T-cell (primary cell): ENCODE measurements at places on chromosomes 2 and 18.

GRCh38 chr2:206387808-206388207 is 55.5 kb upstream of the ADAM23 start:
- DNase-seq, result no peak

DNA sequence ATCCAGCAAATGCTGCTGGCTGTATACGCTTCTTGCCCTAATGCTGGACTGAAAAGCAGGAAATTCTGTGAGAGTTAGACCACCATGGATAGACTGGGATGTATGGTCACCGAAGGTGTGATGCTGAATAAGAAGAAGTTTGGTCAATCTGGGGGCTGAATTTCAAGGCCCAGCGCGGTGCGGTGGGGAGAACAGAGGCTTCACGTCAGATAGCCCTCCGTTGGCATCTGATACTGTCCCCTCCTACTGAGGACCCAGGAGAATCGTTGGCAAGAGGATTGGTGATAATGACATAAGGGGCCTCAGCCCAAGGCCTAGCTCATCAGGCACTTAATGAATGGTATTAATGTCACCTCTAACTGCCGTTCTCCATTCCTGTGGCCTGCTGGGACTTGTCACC is 97.3 kb upstream of the ST3GAL5 start:
- DNase-seq, result no peak

GRCh38 chr2:45774688-45775244 is 123.3 kb downstream of the PRKCE start:
- no peak for DNase-seq

- DNase-seq, result no peak
Observed at GRCh38 chr18:13300029-13300428, 81.5 kb downstream of the LDLRAD4 start.

DNA sequence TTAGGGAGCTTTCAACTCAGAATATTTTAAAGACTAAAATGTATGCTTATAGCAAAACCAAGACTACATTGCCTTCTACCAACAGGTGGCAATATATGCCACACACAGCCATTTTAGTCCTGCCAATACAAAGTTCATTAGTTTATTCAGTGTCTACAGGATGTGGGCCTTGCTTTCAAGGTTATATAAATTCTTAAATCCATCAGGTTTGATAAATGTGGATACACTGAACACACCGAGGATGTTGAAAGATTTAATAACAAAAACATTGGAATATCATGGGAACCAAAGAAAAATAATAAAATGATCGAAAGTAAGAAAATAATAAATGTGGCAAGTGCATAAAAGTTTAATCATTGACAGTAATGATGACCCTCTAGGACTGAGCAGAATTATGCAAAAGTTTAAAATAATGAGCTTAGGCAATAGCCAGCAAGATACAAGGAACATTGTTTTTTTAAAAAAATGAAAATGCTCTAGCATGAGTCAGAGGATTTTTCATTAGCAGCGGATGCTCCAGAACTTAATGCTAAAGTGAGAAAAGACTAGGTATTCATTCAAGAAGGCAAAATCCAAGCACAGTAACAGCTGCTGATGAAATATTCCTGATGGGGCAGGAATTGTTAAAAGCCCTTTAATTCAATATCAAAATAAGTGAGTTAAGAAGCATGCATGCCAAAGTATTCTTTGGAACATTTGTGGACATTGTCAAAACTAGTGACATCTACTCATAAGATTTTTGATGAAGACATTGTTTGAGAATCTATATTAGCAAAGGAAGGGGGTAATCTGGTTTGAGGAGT is 14.2 kb downstream of the SCN9A start:
- no peak for DNase-seq

- DNase-seq, result no peak
Observed at GRCh38 chr2:129242269-129242668, 737.2 kb upstream of the RAB6C start.

DNA sequence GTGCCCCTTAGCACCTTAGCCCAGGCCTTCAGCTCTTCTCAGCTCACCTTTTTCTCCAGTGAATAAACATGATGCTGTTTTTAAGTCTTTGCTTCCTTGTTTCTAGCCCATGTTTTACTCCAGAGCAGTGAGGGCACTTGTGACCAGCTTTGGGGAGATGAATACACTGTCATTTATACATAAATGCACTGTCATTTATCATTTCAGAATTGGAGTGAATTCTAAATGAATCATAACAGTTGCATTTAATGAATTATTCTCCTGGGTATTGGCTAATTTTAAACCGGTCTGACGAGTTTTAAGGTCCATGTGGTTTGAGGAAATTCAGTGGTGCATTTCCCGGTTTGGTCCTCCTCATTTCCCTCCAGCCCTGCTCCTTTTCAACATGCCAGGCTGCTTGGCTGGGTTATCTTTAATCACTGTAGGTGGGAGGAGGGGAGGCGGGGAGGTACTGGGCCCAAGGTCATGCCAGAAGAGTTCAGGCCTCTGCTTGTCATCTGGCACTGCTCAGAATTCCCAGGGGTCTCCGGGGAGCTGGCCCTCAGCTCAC is 23.9 kb downstream of the PRKCE start:
- DNase-seq, result no peak

GRCh38 chr2:210873631-210874030 is 317.2 kb downstream of the CPS1 start:
- DNase-seq, result no peak

DNA sequence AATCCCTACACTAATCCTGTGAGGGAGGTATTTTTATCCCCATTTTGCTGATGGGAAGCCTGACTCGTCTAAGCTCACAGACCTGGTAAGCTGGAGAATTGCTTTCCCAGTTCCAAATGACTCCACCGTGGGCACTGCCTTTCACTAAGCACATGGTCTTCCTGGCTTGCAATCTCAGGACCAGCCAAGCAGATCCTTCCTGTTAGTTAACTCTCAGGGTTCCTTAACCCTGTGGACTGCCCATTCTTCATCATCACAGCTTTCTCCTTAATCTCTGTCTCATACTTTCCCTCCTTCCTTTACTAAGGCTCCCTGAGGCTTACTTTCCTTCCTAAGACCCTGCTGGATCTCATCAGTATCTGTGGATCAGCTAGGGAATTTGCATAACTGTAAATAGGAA is 122.2 kb upstream of the ZEB2 start:
- DNase-seq, result no peak

GRCh38 chr2:219828127-219828526 is 200.7 kb downstream of the SLC4A3 start:
- DNase-seq, result no peak

DNA sequence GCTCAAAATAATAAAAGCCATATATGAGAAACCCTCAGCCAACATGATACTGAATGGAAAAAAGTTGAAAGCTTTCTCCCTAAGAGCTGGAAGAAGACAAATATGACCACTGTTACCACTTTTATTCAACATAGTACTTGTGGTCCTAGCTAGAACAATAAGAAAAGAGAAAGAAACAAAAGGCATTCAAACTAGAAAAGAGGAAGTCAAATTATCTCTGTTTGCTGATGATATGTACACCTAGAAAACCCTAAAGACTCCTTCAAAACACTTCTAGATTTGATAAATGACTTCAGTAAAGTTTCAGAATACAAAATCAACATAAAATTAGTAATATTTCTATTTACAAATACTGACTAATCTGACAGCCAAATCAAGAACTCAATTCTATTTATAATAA is 328.8 kb upstream of the GCFC2 start:
- no peak for DNase-seq

DNA sequence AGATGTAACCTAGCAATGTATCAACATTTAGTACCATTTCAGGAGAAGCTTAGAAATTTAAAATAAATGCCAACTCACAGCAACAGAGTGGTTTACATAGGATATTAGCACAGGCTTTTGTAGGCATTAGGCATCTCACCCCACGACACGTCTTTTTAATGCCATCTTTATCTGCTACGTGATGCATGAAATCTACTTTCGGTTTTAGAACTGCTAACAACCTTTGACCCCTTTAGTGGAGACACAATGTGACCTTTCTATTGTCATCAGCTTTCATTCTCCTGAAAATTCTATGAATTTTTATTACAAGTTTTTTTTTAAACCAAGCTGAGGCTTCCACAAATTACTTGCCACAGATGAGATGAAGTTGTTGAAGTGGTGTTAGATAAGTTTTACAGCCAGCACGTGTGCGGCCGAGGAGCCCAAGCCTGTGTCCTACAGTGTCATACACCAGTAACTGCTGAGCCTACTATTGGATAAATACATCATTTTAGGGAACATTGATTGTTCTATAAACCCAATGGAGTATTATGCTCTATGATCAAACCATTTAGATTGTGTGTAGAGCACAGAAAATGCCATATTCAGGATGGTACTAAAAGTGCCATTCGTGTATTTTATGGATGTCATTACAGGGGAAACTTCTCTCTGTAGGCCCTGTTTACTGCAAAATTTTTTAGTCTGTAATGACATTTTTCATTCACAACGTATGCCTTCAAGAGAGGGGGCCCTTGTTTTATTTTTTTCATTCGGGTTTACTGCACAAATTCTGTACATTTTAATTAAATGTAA is 151.6 kb downstream of the PTGR3 start:
- no peak for DNase-seq

DNA sequence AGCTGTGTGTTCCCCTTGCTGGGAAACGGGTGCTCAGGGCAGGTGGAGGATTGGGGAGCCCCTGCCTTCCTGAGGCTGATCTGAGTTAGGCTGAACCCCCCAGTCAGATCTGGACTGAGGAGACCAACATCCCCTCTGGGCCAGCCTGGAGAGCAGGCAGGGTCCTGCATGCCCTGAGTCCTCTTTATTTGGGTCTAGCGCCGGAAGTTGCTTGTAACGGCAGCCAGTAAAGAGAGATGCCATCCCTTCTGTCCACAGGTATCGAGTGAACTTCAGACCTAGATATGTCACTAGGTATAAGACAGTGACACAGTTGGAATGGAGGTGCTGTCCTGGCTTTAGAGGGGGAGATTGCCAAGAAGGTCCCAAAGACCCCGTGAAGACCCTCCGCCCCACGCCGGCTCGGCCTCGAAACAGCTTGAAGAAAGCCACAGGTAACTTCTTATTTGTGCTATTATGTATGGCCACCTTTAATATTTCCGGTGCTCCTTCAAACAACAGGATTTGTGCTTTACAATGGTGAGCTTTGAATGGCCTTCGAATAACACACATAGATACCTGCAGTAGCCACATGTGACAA is 38.0 kb downstream of the EMILIN2 start:
- DNase-seq, result no peak

DNA sequence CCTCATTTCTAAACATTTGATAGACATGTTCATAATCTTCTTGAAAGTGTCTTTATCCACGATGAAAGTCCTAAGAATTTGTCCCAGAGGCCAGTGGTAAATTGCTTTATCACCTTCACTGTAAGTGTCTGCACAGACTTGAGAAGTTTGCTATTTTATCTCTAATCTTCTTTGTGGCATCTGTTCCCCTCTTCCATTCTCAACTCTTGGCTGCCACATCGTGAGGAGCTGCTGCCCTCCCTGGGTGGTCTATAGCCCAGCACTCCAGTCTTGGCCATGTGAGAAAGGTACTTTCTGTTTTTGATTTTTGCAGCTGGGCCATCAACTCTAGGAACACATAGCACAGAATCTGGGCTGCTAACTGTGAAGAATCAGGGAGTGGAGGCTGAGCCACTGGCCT is 45.5 kb downstream of the SLC14A2 start:
- no peak for DNase-seq

DNA sequence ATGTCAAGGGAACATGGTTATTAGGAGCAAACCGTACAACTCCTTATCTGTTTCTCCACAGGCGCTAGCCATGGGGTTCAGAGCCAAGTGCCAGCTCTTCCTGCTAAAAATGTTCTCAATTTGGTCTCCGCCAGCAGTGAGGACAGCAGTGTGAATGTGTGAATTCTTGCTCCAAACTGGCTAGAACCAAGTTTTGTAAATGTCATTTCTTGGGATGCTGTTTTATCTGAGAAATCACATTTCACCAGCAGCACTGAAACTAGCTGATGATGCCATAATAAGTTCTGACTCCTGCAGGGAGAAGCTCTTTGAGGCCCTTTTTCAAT is 140.6 kb upstream of the LGALSL start:
- no peak for DNase-seq

DNA sequence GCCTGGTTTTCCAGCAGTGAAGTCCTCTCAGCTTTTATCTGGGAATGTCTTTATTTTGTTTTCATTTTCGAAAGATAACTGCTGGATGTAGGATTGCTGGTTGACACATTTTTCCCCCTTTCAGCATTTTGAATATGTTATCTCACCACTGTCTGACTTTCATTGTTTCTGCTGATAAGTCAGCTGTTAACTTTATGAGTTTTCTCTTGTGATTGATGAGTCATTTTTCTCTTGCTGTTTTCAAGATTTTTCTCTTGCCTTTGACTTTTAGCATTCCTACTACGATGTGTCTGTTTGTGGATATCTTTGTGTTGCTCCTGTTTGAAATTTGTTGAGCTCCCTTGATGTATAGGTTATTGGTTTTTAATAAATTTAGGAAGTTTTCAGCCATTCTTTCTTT is 85.5 kb downstream of the AGPS start:
- DNase-seq, result no peak

DNA sequence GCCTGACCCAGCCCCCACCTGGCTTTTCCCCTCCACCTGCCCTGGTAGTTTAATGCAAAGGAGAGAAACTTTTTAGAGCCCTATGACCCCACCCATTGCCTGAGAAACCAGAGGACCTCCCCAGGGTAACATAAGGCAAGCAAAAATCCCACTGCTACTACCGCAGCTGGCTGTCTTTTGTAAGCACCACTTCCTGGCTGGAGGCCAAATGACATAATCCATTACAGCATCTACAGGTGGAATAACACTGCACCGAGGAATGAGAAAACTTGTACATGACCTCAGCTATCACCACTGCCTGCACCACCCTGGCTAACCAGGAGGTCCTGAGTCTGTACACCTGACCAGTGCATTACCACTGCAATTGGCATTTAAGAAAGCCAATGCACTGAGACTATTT is 149.6 kb upstream of the GALNT5 start:
- no peak for DNase-seq

- DNase-seq, result no peak
Observed at GRCh38 chr18:77822632-77823031, 573.0 kb downstream of the GALR1 start.

- DNase-seq, result no peak
Observed at GRCh38 chr2:195151711-195152110, 505.3 kb upstream of the SLC39A10 start.

DNA sequence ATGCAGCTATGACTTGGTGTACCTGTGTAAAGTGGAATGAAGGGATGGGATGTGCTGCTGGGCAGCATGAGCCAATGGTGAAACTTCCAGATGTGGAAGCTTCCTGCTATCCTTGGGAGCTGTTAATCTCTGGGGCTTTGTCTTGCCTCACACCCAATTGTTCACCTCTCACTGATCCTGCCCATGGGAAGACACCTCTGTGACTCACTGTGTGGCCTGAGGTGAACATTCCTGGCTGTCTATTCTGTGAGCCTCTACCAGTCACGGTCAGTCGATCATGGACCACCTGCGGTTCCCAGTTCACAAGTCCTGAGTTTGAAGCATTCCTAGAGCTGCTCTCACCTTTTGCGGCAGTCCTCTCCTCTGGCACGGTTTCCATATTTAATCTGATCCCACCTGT is 12.1 kb downstream of the NEURL3 start:
- no peak for DNase-seq

DNA sequence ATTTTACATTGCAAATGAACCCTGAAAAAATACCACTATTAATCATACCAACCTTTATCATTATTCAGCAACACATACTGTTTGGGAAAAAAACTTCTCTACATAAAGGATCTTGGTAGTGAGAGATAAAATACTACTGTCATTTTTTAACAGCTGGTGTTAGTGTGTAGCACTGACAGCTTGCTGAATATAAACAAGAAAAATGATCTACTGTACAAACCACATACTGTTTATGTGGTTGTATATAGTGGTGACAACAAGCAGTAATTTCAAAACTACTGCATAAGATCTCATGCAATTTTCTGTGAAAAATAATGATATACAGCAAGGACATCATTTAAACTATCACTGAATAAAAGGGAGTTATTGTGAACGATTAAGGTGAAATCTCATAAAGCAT is 601.2 kb downstream of the LRP1B start:
- no peak for DNase-seq
